ENCODE measurements at places on chromosomes 3 and 15.

DNA sequence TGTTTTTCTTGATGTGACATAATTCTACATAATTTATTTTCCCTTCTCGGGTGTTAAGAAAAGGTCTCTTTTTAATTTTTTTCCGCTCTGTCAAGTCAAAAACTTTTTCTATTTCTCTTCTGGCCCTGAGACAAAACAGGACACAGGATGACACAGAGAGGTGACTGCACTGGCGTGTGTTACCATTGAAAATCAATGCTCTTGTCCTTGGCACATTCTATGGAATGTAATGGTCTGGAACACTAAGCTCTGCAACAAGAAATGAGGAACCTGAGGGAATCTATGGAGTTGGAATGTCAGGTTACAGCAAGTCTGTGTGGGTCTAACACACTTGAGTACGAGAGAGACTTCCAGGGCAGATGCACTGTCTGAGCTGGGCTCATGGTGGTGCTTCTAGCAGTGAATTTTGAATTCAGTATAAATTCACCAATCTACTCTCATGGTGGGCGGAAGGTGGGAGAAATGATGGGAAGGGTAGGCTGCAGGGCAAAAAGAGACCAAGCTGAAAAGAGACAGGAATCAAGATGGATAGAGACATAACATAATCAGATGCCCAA is 508.3 kb downstream of the TUSC7 start:
- DNase-seq = peak; percentile 21

- no peak for DNase-seq
Observed at GRCh38 chr3:194007592-194008337, 128.2 kb upstream of the HES1 start.

GRCh38 chr15:74460298-74460697 is 662 bp downstream of the UBL7 start:
- DNase-seq = no peak

- no peak for DNase-seq
Observed at GRCh38 chr3:195117978-195118581, 152.9 kb downstream of the XXYLT1 start.

GRCh38 chr15:101288905-101289513 is 6.0 kb downstream of the SNRPA1 start:
- DNase-seq = no peak

DNA sequence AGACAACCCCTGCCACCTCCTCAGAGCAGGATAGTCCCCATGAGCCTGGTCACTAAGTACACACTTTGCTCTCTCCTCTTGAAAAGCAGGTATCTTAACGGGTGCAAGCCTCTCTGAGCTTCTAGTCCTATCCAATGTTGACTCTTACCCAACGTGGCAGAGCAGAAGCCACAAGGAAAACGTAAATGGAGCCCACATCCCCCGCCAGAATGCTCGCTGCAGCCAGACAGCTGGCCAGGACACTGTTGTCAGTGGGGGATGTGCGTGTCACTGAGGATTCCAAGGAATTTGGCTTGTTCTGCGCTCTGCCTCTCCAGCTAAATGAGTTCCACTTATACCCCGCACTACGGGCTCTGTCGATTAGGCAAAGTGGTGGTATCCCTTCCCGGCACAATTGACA is 67.8 kb upstream of the IGF1R start:
- DNase-seq = no peak

DNA sequence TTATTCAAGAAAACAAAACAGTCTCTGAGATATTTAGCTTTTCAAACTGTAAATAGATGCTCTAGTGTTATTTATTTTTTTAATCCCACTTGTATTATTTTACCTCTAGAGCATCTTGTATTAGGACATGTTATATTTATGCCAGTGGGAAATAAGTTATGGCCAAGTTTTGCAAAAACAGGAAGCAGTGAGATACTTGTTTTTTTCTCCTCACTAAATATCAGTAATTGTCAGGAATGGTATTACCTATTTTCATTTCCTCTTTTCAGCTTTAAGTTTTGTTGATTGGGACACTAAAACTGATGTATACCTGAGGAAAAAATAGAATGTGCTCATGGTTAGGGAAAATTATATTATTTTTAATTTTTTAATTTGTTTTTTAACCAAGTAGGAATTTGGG is 8.6 kb upstream of the IL20RB start:
- no peak for DNase-seq

DNA sequence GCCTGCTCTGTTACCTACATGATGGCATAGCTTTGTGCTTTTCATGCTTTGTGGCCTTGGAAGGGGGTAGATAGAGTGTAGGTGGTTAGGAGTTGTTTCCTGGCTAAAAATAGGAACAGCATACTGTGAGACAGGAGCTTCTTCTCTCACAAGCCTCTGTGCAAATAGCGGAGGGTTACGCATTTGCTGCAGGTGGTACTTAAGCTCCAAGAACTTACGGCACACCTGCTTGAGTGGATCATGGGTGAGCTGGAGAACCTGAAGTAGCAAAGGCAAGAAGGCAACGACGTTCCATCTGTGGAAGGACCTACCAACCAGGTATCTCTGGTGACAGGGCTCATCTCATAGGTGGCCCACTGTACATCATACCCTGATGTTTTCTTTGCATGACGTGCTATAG is 66.0 kb downstream of the ST6GAL1 start:
- DNase-seq = no peak

DNA sequence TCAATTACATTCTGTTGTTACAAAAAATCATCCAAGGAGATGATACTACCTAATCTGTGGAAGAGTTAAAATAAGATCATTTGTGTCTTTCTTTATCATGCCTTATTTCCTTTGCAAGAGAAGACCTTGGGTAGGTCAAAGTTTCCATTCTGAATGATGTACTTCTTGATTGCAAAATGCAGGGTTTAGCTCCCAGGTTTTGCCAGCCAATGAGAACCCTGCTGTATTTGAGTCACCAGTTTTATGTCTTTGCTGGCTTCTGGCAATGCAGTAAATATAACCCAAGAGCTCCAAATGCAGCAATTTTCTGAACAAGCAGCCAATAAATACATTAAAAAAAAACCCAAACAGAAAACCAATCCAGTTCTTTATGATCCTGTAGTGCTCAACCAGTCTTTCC is 204.9 kb downstream of the CADPS start:
- DNase-seq = no peak

DNA sequence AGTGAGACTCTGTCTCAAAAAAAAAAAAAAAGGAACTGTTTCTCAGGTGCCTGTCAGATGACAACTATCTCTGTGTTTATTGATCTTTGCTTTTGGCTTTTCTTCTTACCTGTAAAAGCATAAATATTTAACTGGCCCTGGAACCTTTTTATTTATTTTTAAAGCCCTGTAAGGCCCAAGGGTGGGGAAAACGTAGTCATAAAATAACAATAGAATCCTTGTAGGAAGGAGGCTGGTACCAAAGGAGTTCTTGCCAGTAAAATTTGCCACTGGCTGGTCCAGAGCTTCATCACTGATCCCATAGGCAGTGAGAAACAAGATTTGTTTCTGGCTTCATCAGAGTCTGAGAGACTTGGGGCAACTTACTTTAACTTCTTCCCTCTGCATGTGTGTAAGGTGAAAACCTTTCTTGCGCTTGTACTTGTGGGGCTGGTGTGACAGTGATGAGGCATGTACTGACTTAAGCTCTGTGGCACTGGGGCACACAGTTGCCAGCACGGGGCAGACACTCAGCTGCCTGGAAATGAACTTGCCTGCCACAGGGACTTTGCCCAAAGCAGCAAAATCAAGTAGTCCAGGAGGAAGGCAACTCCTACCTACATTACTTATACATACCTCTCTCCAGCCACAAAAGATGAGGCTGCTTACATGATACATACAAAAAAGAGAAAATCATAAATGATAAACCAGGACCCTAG is 19.6 kb downstream of the B4GALT4 start:
- no peak for DNase-seq
